T-cell (primary cell): ENCODE measurements at places on chromosomes 2 and 18. TPM values are rescaled to one million over a fixed set of nuclear protein-coding genes. Genes with fewer than 3 reads are reported as not detected.

The ALPP gene
- total RNA-seq: not detected

The ANKRD30B gene
- not detected for total RNA-seq

DNA sequence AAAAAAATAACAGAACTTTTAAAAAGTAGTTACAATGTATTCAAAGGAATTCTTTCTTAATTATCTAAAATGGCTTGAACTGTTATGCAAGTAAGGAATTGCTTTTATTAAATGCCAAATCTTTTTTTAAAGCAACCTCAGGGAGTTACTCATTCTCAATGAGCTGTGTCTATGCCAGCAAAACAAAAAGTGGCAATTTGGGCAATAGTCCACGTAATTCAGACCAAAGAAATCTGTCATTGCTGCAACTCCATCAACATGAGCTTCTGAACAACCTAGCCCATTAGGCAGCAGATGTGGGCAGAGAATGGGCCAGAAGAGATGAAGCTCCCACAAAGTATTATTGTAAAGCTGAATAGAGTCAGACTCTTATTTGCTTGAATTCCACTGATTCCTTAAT, 118.4 kb downstream of the ALK start:
- H3K4me1 ChIP-seq: no peaks in the 10 kb centered on the region
- DNase-seq: no peak
- no peaks in the 10 kb centered on the region for H3K36me3 ChIP-seq

DNA sequence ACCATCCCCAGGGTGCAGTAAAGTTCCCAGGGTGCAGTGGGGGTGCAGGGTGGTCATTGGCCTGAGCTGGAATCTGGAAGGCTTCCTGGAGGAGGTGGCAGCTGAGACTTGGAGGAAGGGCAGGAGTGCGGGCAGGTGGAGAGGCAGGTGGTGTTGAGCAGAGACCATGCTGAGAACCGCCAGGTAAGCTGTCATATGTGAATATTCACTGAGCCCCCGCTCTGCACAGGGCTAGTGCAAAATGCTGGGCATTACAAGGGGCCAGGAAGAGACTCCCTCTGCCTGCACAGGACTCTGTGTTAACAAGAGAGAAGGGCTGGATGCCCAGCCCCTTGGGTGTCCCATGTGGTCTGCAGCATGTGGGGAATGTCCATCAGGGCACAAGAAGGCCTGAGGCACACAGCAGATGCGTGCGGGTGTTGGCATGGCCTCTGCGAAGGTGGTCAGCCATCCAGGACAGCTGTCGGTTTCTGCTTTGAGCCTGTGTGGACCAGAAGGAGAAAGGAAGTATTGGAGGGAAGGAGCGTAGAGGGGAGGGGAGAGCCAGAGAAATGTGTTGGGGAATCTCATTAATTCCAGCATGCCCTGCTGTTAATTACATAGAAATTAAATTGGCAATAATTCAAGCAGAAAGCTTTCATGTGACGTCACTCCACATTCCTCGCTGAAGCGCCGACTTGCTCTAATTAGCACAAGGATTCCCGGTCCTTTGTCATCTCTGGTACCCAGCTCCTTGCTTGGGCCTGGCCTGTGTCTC, 62.8 kb upstream of the OTOS start:
- H3K36me3 ChIP-seq: no peaks in the 10 kb centered on the region
- H3K27ac ChIP-seq: no peak overlapping the region
- DNase-seq: no peak
- H3K27me3 ChIP-seq: no peaks in the 10 kb centered on the region
- H3K4me3 ChIP-seq: no peak overlapping the region

The TMEM247 gene
- not detected for total RNA-seq

- DNase-seq: no peak
- H3K4me3 ChIP-seq: no peak overlapping the region
Observed at GRCh38 chr2:26462100-26462499, 15.8 kb downstream of the OTOF start.

GRCh38 chr18:23570912-23571504, 15.3 kb downstream of the NPC1 start:
- H3K27me3 ChIP-seq: no peaks in the 10 kb centered on the region
- peaks cover 55% of the 10 kb centered on the region for H3K4me1 ChIP-seq

GRCh38 chr2:75079575-75079974, 119.7 kb downstream of the TACR1 start:
- H3K4me1 ChIP-seq: no peaks in the 10 kb centered on the region
- no peaks in the 10 kb centered on the region for H3K27me3 ChIP-seq
- no peak for DNase-seq
- no peak overlapping the region for H3K4me3 ChIP-seq
- H3K27ac ChIP-seq: no peak overlapping the region

DNA sequence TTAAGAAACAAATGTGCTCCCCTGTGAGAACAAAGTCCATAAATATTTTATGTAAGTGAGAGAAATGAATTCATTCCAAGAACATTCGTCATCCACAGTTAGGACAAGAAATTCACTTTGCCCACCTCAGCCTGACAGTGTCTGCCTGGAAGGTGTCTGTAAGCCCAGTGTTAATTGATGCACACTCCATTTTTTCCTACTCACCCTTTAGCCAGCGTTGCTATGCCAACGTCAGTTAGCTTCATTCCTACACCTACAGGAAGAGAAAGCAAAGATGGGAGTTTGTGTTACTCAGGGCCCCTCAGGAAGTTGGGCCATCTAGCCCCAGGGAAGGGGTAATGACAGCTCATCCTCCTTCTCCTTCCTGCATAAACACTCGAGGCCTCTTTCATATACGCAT, 131.0 kb downstream of the ALPK2 start:
- no peaks in the 10 kb centered on the region for H3K4me1 ChIP-seq
- DNase-seq: no peak
- no peak overlapping the region for H3K4me3 ChIP-seq
- no peak overlapping the region for H3K27ac ChIP-seq
